ENCODE measurements at places on chromosomes 4 and X. TPM values are rescaled to one million over a fixed set of nuclear protein-coding genes. Genes with fewer than 3 reads are reported as not detected.

Gene C4orf36
- 2.4 TPM for total RNA-seq

Gene DACH2
- not detected for total RNA-seq

Gene UGT2B15
- not detected for total RNA-seq

Gene THAP6
- 20.3 TPM for total RNA-seq

Gene PNMA6A
- total RNA-seq, result 0.26 TPM

Gene JADE3
- total RNA-seq, result 6.2 TPM

Gene TAPT1
- 15.3 TPM for total RNA-seq

Gene BDH2
- 54.7 TPM for total RNA-seq

Gene TIMP1
- 52.0 TPM for total RNA-seq

Gene CTAG2
- not detected for total RNA-seq

Gene GIMD1
- total RNA-seq, result not detected

Gene CISD2
- 9.9 TPM for total RNA-seq

Gene PITX2
- total RNA-seq, result 3.2 TPM

Gene WDR13
- total RNA-seq, result 71.1 TPM

Gene EFHC2
- 10.2 TPM for total RNA-seq

Gene FAM53A
- 4.6 TPM for total RNA-seq

Gene ANOS1
- total RNA-seq, result 9.7 TPM

Gene CFAP99
- total RNA-seq, result not detected

Gene STARD8
- total RNA-seq, result 2.0 TPM

Gene HS6ST2
- total RNA-seq, result 0.24 TPM

Gene MAOB
- 1.9 TPM for total RNA-seq

Gene DRP2
- 0.97 TPM for total RNA-seq

Gene PRRG3
- 0.97 TPM for total RNA-seq

Data from suprapubic skin (tissue), 4 donors.